ENCODE measurements at places on chromosomes 7 and 10. TPM values are rescaled to one million over a fixed set of nuclear protein-coding genes. Genes with fewer than 3 reads are reported as not detected.

GRCh38 chr10:71657604-71658466 is 61.7 kb downstream of the C10orf105 start:
- H3K36me3 ChIP-seq = no peaks in the 10 kb centered on the region
- H3K27ac ChIP-seq = no peak overlapping the region
- H3K4me1 ChIP-seq = no peaks in the 10 kb centered on the region
- H3K4me3 ChIP-seq = no peak overlapping the region
- no peak for DNase-seq

DNA sequence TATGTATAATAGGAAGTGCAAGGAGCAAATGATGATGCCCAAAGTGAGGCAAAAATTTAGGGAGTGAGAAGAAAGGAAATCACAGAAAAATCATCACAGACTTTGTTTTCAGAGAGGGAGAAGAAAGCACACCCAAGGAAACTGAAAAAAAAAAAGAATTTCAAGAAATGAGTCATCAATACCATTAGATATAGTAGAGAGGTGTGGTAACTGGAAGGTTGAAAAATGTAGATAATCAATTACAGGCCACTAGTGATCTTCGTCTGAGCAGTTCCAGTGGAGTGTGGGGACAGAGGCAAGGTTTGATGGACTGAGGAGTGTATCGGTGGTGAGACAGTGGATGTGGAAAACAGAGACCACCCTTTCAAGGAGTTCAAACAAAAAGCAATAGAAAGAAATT is 31.7 kb downstream of the ASB4 start:
- H3K4me3 ChIP-seq = no peak overlapping the region
- no peaks in the 10 kb centered on the region for H3K4me1 ChIP-seq
- H3K27me3 ChIP-seq = no peaks in the 10 kb centered on the region

GRCh38 chr7:18675579-18675978 is 180.0 kb downstream of the HDAC9 start:
- H3K4me3 ChIP-seq = no peak overlapping the region
- no peak overlapping the region for H3K27ac ChIP-seq
- no peak for DNase-seq
- H3K27me3 ChIP-seq = no peaks in the 10 kb centered on the region
- no peaks in the 10 kb centered on the region for H3K4me1 ChIP-seq
- no peaks in the 10 kb centered on the region for H3K36me3 ChIP-seq

The BCAP29 gene
- total RNA-seq = 271 TPM

The ABCB4 gene
- total RNA-seq = 8.7 TPM

Measured in thoracic aorta (tissue), 2 donors.